ENCODE measurements at places on chromosomes 5 and 9. TPM values are rescaled to one million over a fixed set of nuclear protein-coding genes. Genes with fewer than 3 reads are reported as not detected.

PCDHA10 gene
- total RNA-seq, result 0.59 TPM

TERT gene
- total RNA-seq, result not detected

LRRTM2 gene
- under 0.01 TPM for total RNA-seq

HMCN2 gene
- total RNA-seq, result 0.06 TPM

ADAMTSL1 gene
- total RNA-seq, result 20.9 TPM

NMUR2 gene
- not detected for total RNA-seq

PCDHA9 gene
- 0.05 TPM for total RNA-seq

MFAP3 gene
- 34.4 TPM for total RNA-seq

FAM221B gene
- total RNA-seq, result not detected

CTXN3 gene
- total RNA-seq, result not detected

STKLD1 gene
- total RNA-seq, result 0.34 TPM

C9orf153 gene
- not detected for total RNA-seq

IRX2 gene
- 0.25 TPM for total RNA-seq

TYRP1 gene
- not detected for total RNA-seq

ZNF462 gene
- 9.5 TPM for total RNA-seq

IL9 gene
- not detected for total RNA-seq

UBQLN1 gene
- 59.1 TPM for total RNA-seq

BAAT gene
- total RNA-seq, result 0.06 TPM

CDKN2B gene
- 16.2 TPM for total RNA-seq

SLC35A4 gene
- 26.9 TPM for total RNA-seq

Data from cardiac ventricle fibroblast (primary cell).